Activated CD4-positive, alpha-beta memory T cell treated with anti-CD3 and anti-CD28 coated beads, Interleukin-2, amount 10 ng/mL, durations not matched to agents 7 days and 5 days (primary cell): ENCODE measurements at places on chromosomes 7 and 10. TPM values are rescaled to one million over a fixed set of nuclear protein-coding genes. Genes with fewer than 3 reads are reported as not detected.

GRCh38 chr10:92688927-92689662 lies 660 bp upstream of the HHEX start:
- H3K36me3 ChIP-seq, result peaks cover 5% of the 10 kb centered on the region
- peak overlapping the region; percentile 57 for H3K4me3 ChIP-seq
- H3K27ac ChIP-seq, result no peak overlapping the region
- no peak for DNase-seq
- peaks cover 75% of the 10 kb centered on the region for H3K27me3 ChIP-seq
- peaks cover 23% of the 10 kb centered on the region for H3K4me1 ChIP-seq

DNA sequence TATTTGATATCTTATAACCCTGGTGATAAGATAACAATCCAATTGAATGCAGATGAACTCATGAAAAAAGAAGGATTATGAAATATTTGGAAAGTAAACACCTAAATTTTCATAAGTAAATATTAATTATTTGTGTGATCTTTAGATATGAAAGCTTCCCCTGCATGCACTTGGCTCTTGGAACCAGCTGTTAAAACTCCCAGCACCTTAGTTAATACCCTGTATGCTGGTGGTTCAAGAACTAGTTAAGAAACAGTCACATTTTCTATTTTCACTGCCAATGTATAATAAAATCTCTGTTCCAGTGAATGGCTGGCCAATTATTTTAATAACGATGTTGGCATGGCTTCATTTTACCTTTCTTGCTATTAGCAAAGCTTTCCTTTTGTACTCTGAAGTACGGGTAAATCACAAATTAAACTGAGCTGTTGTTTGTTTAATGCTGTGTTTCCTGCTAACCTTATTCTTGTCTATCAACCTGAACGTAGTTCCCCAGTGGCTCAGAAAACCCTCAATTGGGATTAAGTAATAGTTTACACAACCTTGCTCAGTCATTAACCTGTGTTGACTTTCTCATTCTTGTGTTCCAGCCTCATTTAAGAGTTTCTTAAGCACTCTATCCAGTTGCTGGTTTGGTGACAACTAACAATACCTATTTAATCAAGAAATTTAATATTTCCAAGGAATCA lies 38.9 kb downstream of the MET start:
- no peaks in the 10 kb centered on the region for H3K4me1 ChIP-seq
- no peak for DNase-seq
- no peak overlapping the region for H3K27ac ChIP-seq
- H3K36me3 ChIP-seq, result no peaks in the 10 kb centered on the region
- peaks cover 11% of the 10 kb centered on the region for H3K27me3 ChIP-seq

GRCh38 chr7:3246651-3247050 lies 54.4 kb upstream of the SDK1 start:
- peaks cover 12% of the 10 kb centered on the region for H3K27me3 ChIP-seq
- no peak overlapping the region for H3K4me3 ChIP-seq
- H3K36me3 ChIP-seq, result no peaks in the 10 kb centered on the region
- H3K4me1 ChIP-seq, result peaks cover 6% of the 10 kb centered on the region

Gene TAS2R3
- total RNA-seq, result 1.5 TPM

Gene PBLD
- 1.4 TPM for total RNA-seq
